ENCODE measurements at places on chromosomes 7 and 10.
A peak's percentile ranks its signal among the peaks of the same experiment; 100 is the strongest.

DNA sequence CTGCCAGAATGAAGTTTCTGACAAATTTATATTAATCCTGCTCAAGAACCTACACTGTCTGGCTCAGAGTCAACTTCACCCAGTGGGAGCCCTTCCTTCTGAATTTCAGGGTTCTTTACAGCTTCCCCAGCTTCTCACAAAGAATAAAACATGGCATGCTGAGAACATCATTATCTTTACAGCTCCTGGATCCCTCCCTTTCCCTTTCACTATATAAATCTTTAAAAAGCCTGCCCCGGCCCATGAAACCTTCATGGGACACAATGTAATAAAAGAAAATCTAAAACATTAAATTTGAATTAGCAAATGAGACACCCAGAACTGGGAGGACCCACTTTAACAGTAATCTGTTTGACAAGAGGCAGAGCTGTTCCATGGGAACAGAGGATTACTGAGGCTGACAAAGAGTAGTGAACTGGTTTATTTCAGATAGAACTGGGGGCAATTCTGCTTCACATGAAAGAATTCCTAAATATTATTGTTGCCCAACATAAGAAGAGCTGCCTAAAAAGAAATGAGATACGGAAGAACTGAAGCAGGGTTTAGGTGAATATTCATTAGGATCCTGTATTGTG lies 222.8 kb downstream of the THSD7A start:
- DNase-seq: no peak

DNA sequence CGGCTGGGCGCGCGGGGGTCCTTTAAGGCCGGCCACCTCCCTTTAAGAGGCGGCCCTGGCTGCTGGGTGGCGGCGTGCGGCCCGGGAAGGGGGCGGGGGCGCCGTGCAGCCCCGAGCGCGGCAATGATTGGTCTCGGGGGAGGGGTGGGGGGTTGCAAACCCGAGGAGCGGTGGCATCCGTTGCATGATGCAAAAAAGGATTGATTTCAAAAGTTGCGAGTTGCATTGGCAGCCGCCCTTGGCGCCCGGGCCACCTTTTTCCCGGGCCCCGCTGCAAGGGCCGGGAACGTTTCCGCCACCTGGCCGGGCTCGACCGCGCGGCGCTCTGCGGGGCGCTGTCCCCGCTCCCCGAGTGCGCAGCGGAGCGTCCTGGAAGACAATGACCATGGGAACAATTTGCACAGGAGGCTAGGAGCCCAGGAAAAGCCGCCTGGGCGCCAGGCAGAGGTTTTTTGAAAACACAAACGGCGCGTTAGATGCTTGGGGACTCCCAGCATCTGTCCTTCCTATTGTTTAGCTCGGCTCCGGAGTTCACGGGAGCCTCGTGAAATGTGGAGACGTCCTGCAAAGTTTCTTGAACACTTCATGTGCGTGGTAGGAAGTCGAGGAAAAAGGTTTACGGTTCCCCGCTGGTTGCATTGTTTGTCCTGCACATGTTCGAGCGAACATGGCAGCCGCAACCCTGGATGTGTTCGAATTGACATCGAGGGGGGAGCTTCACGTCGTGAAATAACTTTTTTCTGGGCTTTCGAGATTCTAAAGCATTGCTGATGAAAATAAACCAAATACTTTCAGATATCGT lies at the start of gene SEPHS1:
TSS of gene SEPHS1 (minus strand) at position 78 of the 802 bp plus-strand sequence. CDS start 3,343 bp downstream, outside the sequence.
- DNase-seq: peak; percentile 91

GRCh38 chr10:63368365-63368764 lies 97.4 kb downstream of the JMJD1C start:
- DNase-seq: no peak

DNA sequence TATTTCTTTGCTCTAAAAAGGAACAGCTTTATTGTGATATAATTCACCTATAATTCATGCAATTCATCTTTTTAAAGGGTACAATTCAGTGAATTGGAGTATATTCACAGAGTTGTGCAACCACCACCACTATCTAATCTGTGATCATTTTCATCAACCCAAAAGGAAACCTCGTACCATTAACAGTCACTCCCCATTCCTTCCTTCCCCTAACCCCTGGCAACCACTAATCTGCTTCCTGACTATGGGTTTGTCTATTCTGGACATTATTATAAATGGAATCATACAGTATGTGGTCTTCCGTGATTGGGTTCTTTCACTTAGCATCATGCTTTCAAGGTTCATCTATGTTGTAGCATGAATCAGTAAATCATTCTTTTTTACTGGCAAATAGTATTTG lies 52.3 kb downstream of the MKI67 start:
- DNase-seq: no peak

- DNase-seq: no peak
Measured at GRCh38 chr10:56547163-56547562, 186.1 kb upstream of the ZWINT start.

- DNase-seq: no peak
Measured at GRCh38 chr7:31497516-31497915, 16.4 kb upstream of the ITPRID1 start.

DNA sequence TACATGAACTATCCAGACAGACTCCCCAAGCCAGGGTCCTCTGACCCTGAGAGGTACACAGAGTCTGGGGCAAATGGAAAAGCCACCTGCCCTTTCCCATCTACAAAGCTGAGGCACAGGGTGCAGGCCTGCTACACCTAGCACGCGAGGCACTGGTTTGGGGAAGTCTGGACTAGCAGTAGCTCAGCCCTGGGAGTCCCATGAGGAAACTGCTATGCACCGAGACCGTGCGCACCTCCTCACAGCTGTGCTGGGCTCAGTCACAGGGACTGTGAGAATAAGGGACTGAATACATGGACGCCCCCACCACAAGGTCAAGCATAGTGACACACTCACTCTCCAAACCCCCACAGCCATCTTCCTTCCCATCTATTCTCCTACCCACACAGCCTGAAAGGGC lies 8.2 kb downstream of the MAT1A start:
- no peak for DNase-seq

- peak; percentile 76 for DNase-seq
Measured at GRCh38 chr7:132580717-132581285, 4.5 kb upstream of the PLXNA4 start.

- DNase-seq: no peak
Measured at GRCh38 chr7:102810916-102811315, 62.1 kb downstream of the FAM185A start.

DNA sequence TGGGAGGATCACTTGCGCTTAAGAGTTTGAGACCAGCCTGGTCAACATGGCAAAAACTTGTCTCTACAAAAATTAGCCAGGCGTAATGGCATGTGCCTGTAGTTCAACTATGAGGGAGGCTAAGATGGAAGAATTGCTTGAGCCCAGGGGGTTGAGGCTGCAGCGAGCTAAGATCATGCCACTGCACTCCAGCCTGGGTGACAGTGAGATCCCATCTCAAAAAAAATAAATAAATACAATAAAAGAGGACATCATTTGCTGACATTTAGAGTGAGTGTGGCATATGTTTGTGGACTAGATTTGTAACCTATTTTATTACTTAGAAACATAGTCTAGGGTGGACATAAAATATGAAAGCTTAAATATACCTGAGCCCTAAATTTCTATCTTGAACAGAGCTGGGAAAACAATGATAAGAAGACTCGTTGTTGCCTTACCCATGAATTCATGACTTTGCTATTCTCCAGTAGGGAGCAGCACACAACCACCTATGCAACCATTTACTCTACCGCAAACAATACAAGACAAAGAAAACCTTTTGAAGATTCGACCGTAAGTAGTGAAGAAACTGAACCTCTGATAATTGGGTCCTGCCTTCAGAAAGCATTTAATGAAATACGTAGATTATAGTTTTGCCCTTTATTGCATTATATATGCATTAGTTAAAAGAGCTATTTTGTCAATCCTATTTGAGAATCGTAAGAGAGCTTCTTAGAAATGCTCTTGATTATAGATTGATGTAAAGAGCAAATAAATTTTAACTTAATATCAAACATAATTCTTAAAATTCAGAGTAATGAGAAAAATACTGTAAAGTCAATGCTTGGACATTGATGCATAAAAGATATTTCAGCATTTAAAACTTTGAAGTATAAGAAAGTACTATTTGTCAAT lies 83.5 kb downstream of the GNAT3 start:
- no peak for DNase-seq

DNA sequence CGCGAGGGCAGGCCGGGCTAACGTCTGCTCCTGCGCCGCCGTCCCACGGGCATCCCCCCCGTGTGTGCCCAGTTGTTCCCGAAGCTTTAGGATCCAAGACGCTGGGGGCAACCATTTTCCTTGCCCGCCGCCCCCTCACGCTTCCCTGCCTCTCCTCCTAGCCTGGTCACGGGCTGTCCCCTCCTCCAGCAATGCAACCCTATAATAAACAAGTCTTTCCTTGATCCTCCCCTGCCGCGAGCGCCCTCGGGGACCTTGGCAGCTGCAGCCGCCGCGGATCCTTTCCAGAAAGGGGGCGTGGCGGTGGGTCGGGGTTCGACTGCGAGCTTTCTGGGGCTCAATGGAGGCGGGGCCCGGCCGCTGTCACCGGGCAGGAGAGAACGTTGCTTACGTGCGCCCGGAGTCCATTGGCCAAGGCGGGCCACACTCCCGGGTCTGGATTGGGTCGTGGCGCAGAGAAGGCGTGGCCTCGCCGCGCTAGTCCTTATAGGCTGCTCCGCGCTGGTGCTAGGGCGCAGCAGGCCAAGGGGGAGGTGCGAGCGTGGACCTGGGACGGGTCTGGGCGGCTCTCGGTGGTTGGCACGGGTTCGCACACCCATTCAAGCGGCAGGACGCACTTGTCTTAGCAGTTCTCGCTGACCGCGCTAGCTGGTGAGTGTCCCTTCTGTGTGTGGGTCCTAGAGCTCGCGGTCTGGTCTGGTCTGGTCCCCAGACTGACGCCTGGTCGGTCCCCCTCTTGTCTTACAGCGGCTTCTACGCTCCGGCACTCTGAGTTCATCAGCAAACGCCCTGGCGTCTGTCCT lies at the start of gene DDIT4:
TSS of gene DDIT4 (plus strand) at position 515 of the 803 bp plus-strand sequence. CDS start 293 bp downstream, outside the sequence.
- DNase-seq: peak; percentile 99

DNA sequence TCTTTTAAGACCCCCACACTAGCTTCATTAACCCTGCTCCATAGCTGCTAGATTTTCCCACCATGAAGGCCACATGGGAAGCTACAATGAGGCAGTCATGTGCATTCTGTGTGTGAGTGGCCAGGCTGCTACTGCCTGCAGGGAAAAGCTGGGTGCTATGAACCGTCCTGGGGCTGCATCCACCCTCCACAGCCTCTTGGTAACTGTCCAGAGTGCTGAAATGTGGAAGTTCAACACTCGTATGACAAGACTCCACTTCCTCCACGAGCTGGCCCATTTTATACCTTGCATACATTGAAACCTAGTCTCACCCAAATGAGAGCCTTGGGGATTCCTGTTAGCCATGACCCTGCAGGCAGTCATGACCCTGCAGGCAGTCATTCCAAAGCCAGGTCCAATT lies 59.4 kb downstream of the CUZD1 start:
- DNase-seq: no peak

DNA sequence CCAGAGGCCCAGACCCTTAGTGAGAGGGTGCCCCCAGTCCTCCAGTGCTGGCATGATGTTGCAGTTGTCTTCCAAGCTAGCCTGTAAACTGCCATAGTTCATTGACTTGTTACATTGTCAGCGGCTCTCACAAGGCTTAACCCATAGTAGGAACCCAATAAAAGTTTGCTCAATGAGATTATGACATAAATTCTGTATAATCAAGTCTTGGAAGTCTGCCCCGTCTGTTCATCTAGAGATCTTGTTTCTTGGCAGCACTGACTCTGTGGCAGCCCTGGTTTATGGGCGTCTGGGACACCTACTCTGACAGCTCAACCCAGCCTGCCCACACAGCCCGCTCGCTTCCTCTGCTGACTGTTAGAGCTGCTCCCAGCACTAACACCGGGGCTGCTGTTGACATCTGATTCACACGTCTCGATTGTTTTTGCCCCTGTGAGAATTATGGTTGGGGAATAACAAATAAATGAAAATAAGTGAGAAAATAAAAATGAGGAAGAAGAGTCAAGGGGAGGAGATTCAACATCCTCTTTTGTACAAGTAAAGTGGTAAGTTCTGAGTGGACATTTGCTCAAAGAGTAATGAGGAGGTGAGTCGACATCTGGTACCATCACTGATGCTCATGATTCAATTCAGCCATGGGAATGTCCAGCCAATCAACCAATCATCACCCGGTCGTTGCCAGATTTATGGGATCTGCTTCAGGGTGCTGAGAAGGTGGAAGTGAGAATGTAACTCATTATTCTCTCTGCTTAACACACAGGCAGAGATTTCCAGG lies 160.8 kb downstream of the SPAG6 start:
- DNase-seq: peak; percentile 68

DNA sequence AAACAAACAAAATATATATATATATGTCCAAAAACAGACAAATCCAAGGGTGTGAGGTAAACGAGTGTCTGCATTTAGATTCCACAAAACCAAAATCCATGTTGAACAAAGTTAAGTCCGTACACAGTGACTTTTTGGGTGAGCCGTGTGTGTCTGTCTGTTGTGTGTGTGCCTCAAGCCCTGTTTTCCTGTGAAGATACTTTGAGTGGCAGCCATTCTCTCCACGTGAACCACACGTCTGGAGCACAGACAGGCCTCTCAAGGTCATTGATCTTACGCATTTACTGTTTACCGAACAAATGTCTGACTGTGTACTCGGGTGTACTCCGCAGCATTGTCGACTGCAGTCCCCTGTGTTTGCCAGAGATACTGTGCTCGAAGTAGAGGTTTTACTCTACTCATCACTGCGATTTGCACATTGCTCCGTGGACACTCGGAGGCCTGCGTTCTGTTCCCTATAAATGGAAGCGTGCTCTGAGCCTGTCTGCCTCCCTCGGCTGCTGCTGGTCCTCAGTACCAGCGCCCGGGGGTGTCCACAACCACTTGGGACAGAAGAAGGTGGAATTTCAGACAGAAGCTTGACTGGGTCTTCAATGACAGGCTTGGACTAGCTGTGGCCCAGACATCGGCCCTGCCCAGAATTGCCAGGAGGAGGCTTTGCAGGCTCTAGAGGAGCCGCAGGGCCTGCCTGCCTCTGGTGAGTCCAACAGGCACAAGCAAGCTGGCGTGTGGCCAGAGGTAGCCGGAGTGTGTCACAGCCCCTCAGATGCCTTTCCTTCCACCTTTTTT lies 22.1 kb downstream of the CYP17A1 start:
- no peak for DNase-seq

DNA sequence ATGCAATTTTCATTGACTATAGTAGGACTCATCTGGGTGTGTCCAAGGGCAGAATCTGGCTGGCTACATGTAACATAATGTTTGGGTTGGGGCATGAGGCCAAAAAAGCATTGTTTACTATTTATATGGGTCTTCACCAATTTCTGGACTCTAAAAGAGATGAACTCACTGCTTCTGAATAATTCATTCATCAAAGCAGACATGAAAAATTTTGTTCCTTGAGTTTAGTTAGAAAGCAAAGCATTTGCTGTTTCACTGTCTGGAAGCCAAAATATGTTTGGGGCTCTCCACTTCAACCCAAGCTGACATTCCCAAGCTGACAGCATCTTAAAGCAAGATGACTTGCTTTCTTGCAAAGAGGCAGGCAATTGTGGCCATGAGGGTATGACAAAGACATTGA lies 670.6 kb downstream of the SUGCT start:
- DNase-seq: no peak

Measured in activated CD4-positive, alpha-beta memory T cell treated with anti-CD3 and anti-CD28 coated beads for 36 hours (primary cell).